ENCODE measurements at places on chromosomes 7 and 10.

GRCh38 chr10:38007551-38007950 lies 2.9 kb upstream of the ZNF33A start:
- no peak for DNase-seq

- DNase-seq, result no peak
Measured at GRCh38 chr7:23469961-23470250, 385 bp downstream of the IGF2BP3 start.

DNA sequence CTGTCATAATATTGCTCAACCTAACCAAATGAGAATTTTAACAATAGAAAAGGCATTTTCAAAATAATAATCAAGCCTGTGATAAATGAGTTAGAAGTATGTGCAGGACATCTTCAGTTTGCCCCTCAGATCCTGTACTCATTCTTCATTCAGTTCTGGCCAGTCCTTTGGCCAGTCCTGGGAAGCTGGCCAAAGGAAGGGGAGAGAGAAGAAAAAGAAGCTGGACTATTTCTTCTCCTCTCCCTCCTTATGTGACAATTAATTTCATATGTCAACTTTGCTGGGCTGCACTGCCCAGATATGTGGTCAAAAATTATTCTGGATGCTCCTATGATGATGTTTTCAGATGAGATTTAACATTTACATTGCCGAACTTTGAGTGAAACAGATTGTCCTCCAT lies 31.6 kb upstream of the ITGB8 start:
- no peak for DNase-seq

DNA sequence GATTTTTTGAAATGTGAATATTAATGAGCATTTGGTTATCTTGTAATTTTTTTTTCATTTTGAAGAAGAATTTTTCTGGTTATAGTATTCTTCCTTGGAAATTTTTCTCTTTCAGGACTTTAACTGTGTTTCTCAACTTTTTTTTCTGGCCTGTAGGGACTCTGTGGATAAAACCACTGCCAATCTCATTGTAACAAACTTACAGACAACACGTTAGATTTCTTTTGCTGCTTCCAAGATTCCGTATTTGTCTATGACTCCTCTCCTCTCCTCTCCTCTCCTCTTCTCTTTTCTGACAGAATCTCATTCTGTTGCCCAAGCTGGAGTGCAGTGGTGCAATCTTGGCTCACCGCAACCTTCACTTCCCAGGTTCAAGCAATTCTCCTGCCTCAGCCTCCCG lies 19.4 kb upstream of the ZNF92 start:
- no peak for DNase-seq

GRCh38 chr10:84548869-84549268 lies 220.5 kb downstream of the CCSER2 start:
- no peak for DNase-seq

GRCh38 chr7:77327932-77328628 lies 88.1 kb downstream of the GSAP start:
- DNase-seq, result peak; percentile 23

DNA sequence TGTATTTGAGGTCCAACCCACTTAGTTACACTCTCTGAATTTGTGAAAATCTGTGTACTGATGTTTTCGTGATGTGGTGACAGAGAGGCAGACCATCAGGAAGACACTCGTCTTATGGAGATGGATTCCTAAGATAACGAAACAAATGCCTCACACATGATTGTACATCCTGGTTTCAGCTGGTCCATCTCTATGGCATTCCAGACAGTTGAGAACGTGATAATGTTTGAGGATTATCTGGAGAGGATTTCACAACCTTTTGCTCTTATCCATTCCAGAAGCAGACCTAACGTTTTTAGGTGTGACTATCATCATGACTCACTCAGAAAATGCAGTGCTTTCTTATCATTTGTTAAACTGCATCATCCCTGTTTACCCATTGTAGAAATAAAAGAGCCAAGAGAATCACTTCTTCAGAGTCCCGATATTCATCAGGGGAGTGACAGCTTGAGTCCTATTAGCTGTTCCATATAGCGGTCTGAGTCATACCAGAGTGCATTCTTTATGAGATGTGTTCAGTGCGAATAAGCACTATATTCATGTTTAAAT lies 74.5 kb downstream of the BMPER start:
- peak; percentile 63 for DNase-seq

DNA sequence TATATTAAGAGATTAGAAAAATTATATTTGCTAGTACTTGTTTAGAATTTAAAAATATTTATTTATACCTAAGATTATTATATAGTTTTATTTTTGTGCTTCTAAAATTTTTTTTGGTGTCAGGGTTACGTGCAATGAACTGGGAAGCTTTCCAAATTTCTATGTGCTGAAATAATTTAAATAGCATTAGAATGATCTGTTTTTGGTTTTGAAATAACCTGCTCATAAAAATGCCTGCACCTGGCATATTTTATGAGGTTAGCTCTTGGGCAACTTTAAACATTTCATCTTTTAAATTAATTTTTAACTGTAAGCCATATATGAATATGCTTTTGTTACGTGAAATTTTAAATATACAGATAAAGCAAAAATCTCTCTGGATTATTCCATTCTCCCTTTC lies 482.5 kb downstream of the GLRX3 start:
- peak; percentile 6 for DNase-seq

DNA sequence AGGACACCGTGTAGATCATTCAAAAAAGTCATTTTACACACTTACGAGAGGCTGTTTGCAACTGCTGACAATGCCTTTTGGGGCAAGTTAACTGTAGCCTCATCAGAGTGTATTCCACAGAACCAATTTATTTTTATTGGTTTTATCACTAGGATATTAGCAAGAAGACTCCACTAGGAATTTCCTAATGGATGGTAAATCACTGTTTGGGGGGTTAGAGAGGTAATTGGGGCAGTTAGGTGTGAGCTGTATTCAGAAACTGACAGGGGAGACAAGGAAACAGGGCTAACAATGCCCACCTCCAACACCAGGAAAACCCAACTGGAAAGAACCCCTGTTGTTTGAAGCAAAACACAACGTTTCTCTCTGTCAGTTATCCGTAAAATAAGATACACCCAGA lies 383.0 kb upstream of the SHH start:
- DNase-seq, result no peak

GRCh38 chr10:17265468-17265867 lies 37.4 kb downstream of the VIM start:
- no peak for DNase-seq

- no peak for DNase-seq
Measured at GRCh38 chr7:37970211-37970610, 49.8 kb downstream of the EPDR1 start.

DNA sequence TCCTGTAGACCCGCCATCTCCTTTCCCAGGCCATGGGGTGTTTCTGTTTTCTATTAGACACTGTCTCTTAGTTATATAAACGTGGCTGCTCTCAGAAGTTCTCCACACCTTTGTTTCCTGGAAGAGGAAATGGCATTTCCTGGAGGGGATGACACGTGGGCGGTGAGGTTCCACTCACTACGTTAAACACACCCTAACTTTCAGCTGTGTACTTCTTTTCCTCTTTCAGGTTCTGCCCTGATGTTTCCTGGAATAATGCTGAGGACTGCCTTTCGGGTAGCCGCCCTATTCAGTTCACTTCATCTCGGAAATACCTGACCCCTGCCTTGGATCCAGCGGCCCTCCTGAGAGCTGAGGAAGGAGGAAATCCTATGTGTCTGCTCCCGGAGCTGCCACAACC lies 3.4 kb upstream of the PRKCQ start:
- DNase-seq, result no peak

DNA sequence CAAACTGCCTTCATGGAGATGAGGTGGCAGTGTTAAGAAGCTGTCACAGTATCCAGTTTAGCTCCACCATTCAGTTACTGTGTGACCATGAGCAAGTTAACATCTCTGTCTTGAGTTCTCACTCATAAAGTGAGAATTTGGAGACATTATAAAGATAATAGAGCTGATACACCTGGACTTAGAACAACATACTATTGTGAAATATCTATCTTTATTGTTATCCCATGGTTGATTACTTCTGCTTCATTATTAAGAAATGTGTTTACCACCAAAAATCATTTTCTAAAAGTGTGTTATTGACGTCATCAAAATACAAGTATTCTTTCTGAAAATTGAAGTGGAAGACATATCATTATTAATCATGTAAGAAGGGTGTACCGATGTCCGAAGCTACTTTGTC lies 166.9 kb downstream of the SEMA3A start:
- DNase-seq, result no peak

GRCh38 chr10:29761916-29762315 lies 127.1 kb upstream of the SVIL start:
- DNase-seq, result no peak

DNA sequence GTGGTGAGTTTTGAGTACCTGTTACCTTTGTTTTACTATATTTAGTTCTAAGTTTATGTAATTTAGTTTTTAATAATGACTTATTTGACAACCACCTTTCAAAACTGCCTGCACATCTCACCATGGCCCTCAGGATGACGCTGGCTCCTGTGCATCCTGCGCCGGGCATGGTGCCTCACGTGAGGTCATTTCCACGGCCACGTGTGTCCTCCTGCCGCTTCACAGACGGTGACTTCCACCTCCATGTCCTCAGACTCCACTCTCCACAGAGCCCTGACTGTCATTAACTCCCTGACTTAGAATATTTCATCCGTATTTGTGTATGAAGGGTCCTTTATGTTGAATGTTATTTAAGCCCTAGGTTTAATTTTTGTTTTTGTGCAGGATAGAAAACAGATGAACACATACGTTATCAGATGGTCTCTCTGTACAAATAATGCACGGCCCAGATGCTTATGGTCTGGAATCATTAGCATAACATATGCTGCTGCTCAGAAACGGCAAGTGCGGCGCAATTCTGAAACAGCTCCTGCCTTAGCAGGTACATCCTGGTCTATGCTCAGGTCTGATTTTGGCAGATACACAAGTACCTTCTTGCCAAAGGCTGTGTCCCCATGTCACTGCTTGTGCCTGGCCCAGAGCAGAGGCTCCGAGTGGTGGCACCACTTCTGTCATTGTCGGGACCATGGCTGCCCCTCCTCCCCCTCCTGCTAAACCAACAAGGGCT lies 155.8 kb downstream of the WDR37 start:
- DNase-seq, result no peak

DNA sequence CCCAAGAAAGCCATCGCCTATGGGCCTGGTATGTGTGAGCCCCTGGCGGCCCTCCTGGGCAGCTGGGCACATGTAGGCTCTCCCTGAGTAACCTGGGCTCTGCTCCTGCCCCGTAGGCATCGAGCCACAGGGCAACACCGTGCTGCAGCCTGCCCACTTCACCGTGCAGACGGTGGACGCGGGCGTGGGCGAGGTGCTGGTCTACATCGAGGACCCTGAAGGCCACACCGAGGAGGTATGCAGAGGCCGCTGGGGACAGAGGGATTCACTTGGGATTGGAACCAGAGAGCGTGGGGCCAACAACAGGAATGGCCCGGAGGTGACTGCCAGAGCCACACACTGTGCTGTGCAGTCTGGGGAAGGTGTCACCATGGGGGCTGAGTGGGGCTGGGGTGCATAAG lies 7.3 kb downstream of the FLNC start:
- no peak for DNase-seq

DNA sequence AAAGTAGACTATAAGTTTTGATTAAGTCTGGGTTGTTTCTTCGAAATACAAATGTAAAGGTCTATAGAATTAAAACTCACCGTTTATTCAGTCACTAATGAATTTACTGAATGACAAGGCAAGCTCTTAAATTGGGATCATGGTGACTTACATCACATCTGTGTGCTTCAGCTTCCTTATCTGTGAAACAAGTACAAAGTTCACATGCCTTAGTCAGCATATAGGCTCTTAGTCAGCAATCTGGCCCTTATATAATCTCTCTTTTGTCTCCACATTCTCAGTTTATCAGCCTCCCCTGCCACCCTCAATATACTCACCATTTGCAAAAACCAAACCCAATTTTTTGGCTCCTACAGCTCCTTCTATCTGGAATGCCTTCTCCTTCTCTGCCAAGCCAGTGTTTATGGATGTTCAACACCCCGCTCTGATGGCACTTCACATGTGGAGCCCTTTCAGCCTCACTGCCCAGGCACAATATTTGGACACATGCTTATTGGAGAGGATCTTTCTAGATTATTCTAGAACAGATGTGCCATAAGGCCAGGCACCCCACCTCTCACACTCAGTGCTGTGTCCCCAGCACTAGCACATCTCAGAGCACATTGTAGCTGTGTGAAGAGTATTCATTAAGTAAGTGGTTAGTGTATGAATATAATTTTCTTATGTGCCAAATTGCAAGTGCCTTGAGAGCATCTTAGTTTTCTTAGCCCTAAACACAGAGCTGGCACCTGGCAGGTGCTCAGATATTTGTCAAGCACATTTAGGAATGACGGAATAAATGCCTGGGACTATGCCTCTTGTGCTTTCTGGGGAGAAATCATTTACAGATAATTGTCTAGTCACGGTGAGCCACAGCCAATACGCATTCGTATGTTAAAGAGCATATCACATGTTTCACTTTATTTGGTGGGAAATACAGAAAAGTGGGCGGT lies 9.8 kb upstream of the LAMB1 start:
- DNase-seq, result peak; percentile 77

DNA sequence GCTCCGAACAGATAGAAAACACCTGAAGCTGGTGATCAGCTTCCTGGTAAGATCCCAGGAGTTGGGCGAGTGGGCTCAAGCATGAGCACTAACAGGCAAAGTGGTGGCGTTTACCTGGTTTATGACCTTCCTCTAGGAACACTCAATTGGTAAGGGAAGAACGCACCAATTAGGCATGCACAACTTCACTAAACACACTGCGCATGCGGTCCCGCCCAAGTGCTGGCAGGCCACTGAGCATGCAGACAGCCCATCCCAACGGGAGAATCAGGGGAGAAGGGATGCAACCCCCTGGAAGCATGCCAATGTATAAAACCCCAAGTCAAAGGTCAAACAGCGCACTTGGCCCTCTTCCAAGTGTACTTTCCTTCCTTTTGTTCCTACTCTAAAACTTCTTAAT lies 70.4 kb downstream of the LYZL2 start:
- DNase-seq, result no peak

DNA sequence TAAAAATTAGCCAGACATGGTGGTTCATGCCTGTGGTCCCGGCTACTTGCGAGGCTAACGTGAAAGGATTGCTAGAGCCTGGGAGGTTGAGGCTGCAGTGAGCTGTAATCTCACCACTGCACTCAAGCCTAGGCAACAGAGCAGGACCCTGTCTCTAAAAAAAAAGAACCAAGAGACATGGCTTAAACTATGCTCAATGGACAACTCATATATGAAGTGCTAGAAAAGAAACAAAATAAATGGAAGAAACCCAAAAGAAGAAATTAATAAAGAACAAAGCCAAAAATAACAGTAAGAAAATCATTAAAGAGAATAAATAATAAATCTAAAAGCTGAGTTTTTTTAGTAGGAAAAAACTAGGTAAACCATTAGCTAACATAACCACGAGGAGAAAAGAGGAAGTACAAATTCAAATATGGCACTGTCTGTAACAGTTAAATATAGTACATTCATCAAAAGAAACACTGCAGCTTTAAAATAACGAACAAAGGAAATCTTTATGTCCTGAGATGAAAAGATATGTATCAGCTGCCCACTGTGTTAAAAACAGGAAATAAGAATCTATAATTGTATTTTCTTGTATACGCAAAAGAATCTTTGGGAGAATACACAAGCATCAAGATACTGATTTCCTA lies 48.7 kb downstream of the UPF2 start:
- no peak for DNase-seq

GRCh38 chr10:818526-819220 lies 112.8 kb downstream of the LARP4B start:
- no peak for DNase-seq

All from PC-3 (cell line).